ENCODE measurements at places on chromosomes 6 and 20.
A peak's percentile ranks its signal among the peaks of the same experiment; 100 is the strongest.

- DNase-seq: no peak
- no peaks in the 10 kb centered on the region for H3K4me1 ChIP-seq
- no peak overlapping the region for H3K4me3 ChIP-seq
- H3K27me3 ChIP-seq: no peaks in the 10 kb centered on the region
- H3K27ac ChIP-seq: no peak overlapping the region
- no peaks in the 10 kb centered on the region for H3K36me3 ChIP-seq
These were observed 11.2 kb downstream of the PPP1R14C start for GRCh38 chr6:150153905-150154492.

- H3K4me1 ChIP-seq: peaks cover 4% of the 10 kb centered on the region
- H3K27me3 ChIP-seq: no peaks in the 10 kb centered on the region
- H3K36me3 ChIP-seq: no peaks in the 10 kb centered on the region
- no peak overlapping the region for H3K27ac ChIP-seq
These were observed 25.6 kb upstream of the IER3 start for GRCh38 chr6:30769853-30770524.

DNA sequence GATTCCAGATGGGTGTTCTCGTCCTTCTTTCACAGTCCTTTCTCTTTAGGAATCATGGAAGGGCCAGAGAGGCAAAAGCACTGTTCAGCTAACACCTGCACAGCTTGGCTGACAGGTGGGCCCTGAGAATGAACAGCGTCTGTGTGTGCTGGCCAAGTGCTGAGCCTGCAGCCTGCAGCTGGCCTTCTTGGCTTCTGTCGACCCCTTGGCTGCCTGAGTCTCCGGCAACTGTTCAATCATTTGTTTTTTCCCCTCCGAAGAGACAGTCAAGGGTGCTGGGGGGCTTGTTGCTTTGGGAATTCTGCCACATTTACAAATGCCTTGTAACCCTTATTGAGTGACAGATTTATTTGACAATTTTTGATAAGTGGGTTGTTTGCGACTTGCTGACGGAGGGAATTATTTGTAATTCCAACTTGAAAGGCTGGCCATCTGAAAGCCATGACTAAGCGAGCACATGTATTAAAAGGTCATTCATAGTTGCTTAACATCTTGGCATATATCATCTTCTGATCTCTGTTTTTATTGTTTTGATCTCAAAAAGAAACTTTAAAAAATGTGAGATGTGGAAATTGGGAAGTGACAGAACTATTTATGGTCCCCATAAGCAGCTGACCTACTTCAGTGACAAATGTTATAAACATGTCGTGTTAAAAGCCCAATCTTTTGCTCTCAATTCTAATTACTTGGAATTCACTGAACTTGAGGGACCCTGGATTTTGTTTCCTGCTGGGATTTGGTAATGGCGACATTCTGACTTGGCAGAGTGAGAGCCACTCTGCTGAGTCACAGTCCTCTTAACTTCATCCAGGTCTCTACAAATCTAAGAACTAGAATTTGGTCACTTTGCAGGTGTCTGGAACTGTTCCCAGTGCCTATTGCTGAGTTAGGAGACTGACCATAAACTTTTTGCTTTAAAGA lies 41.9 kb upstream of the FERMT1 start:
- H3K27me3 ChIP-seq: no peaks in the 10 kb centered on the region
- no peak overlapping the region for H3K27ac ChIP-seq
- DNase-seq: no peak
- H3K4me3 ChIP-seq: no peak overlapping the region
- H3K4me1 ChIP-seq: peaks cover 2% of the 10 kb centered on the region

- H3K36me3 ChIP-seq: no peaks in the 10 kb centered on the region
- H3K27me3 ChIP-seq: no peaks in the 10 kb centered on the region
These were observed 457.2 kb downstream of the KIF16B start for GRCh38 chr20:16115911-16116552.

- H3K4me3 ChIP-seq: no peak overlapping the region
- no peaks in the 10 kb centered on the region for H3K27me3 ChIP-seq
- H3K27ac ChIP-seq: no peak overlapping the region
- no peak for DNase-seq
These were observed 5.9 kb downstream of the RNF146 start for GRCh38 chr6:127272576-127272975.

DNA sequence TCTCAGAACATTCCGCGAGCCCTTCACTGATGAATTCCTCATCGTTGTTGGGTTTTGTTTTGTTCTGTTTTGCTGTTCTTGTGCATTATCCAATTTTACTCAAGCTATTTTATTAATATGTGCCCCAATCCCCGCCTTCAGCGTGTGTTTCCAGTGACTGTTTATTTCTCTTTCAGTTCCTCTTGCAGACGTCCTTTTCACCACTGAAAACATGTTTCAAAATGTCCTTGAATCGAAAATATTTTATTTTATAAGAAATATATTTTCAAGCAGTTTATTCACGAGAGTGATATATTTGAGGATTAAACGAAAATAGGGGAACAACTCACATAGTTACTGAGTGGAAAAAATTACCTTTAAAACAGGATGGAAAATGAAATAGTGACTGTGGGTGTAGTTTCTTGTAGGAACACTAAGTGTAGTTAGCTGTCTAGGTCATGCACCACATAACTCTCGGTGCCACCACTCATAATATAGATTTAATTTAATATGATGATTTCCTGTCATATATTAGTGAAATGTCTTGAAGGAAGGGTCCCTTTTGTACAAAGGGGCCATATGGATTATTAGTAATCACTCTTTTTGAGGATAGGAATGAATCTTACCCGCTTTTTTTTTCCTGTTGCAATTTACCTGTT lies 45.3 kb upstream of the HDDC2 start:
- no peak for DNase-seq
- no peak overlapping the region for H3K4me3 ChIP-seq
- H3K27ac ChIP-seq: peak overlapping the region; percentile 87
- H3K36me3 ChIP-seq: no peaks in the 10 kb centered on the region

GRCh38 chr6:21664314-21665109 lies 71.0 kb downstream of the SOX4 start:
- DNase-seq: peak; percentile 80
- H3K27me3 ChIP-seq: no peaks in the 10 kb centered on the region
- H3K36me3 ChIP-seq: no peaks in the 10 kb centered on the region
- H3K4me1 ChIP-seq: no peaks in the 10 kb centered on the region

DNA sequence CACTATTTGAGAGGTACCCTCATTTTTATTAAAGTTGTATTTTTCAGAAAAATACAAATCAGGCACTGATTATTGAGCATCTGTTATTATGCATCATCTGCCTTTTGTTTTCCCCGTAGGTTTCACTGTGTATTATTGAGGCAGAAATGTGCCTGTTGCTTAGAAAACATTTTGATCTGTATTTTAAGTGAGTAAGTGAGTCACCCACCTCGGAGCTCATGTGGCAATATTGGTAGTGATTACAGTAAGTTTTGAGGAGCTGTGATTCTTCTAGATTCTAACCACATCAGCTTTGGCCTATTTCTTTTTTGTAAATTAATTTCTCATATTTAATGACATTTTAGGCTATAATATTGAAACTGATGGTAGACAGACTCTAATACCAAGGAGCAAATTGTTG lies 59.6 kb upstream of the LAMP5 start:
- H3K36me3 ChIP-seq: peaks cover 2% of the 10 kb centered on the region
- H3K27me3 ChIP-seq: no peaks in the 10 kb centered on the region
- H3K27ac ChIP-seq: no peak overlapping the region
- H3K4me1 ChIP-seq: peaks cover 7% of the 10 kb centered on the region

DNA sequence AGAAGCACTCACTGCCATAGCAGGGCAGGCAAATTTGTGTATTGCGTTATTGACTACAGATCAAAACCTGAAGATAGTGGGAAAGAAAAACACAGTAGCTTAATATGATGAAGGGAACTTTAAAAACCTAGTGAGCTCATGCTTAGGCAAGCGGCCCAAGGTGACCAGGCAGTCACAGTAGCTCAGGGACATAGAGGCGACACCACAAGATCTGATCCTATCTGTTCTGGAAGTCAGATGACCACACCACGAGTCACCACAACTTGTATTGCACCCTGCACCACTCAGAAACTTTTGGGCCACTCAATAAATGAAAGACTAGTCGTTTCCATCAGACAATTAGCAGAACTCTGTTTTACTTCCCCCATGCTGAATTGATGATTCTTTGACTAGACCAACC lies 4.9 kb downstream of the CLIC5 start:
- no peaks in the 10 kb centered on the region for H3K4me1 ChIP-seq
- H3K36me3 ChIP-seq: no peaks in the 10 kb centered on the region
- no peak overlapping the region for H3K4me3 ChIP-seq

GRCh38 chr6:152815230-152815872 lies 64.8 kb downstream of the VIP start:
- no peaks in the 10 kb centered on the region for H3K36me3 ChIP-seq
- H3K27me3 ChIP-seq: no peaks in the 10 kb centered on the region
- H3K27ac ChIP-seq: no peak overlapping the region

DNA sequence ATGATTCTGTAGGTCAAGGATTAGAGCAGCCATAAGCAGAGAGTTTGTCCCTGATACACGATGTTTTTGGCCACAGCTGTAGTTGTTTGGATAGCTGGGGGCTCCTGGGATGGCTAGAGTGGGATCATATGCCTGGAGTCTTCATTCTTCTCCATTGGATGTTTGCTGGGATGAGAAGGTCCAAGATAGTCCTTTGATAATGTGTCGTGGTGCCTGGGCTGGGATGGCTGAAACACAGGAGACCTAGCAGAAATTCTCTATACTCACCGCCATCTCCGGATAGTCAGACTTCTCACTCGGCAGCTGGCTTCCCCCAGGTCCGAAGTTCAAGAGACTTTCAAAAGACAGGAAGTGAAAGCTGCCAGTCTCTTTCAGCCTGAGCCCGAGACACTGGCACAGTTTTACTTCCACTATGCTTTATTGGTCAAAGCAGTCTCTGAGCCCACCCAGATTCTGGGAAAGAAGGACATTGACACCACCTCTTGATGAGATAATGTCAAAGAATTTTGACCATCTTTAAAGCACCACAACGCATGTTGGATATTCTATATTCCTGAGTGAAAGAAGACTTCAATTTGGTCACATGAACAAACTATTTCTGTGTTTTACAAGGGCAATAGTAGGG lies 16.0 kb downstream of the MARCKS start:
- no peaks in the 10 kb centered on the region for H3K27me3 ChIP-seq
- H3K36me3 ChIP-seq: no peaks in the 10 kb centered on the region
- H3K4me1 ChIP-seq: no peaks in the 10 kb centered on the region
- H3K27ac ChIP-seq: no peak overlapping the region
- DNase-seq: peak; percentile 68

GRCh38 chr20:25860531-25861150 lies 164.0 kb upstream of the ZNF337 start:
- H3K27ac ChIP-seq: no peak overlapping the region
- H3K36me3 ChIP-seq: no peaks in the 10 kb centered on the region
- H3K4me3 ChIP-seq: no peak overlapping the region
- no peaks in the 10 kb centered on the region for H3K27me3 ChIP-seq
- no peaks in the 10 kb centered on the region for H3K4me1 ChIP-seq

DNA sequence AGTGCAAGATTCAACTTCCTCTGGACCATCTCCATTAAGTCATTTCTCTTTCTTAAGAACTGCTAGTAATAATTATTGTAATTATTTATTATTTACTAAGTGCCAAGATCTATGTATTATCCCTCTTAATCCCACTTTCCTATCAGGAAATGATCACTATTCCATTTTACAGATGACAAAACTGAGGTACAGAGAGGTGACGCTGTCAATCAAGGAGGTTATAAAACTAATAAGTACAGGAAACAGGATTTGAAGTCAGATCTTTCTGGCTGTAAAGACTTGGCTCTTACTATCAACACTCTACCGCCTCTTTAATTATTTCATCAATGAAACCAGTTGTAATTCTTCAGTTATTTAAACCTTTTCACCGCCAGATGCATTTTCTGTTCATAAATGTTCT lies 37.4 kb downstream of the BLOC1S5 start:
- no peak overlapping the region for H3K27ac ChIP-seq
- no peak for DNase-seq
- no peaks in the 10 kb centered on the region for H3K4me1 ChIP-seq
- H3K36me3 ChIP-seq: no peaks in the 10 kb centered on the region
- no peaks in the 10 kb centered on the region for H3K27me3 ChIP-seq

- peak overlapping the region; percentile 81 for H3K27ac ChIP-seq
- H3K36me3 ChIP-seq: no peaks in the 10 kb centered on the region
- H3K4me1 ChIP-seq: peaks cover 7% of the 10 kb centered on the region
These were observed 36.1 kb downstream of the SLC22A2 start for GRCh38 chr6:160222491-160222890.

GRCh38 chr6:67653561-67653960 lies 981.5 kb upstream of the ADGRB3 start:
- DNase-seq: no peak
- no peaks in the 10 kb centered on the region for H3K36me3 ChIP-seq
- H3K27ac ChIP-seq: no peak overlapping the region
- no peaks in the 10 kb centered on the region for H3K4me1 ChIP-seq

GRCh38 chr20:26169506-26169905 lies 472.9 kb upstream of the ZNF337 start:
- H3K27ac ChIP-seq: no peak overlapping the region
- no peaks in the 10 kb centered on the region for H3K27me3 ChIP-seq
- no peak overlapping the region for H3K4me3 ChIP-seq

DNA sequence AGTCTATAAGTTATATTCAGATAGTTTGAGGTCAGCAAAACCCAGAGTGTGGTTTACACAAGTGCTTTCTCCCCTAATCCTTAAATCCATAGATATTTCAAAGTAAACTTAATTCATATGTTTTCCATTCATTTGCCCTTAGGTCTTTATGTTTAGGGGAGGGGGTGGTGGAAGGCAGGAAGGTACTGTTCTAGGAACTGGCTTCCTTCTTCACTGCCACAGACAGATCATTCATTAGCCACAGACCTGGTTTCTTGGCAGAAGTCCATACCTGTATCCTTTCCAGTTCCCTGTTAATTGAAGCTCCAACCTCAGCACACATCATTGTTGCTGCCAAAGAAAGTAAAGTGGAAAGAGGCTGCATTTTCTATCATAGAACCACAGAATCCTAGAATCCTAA lies 123.0 kb downstream of the AIG1 start:
- H3K36me3 ChIP-seq: peaks cover 1% of the 10 kb centered on the region
- H3K27ac ChIP-seq: no peak overlapping the region
- H3K27me3 ChIP-seq: no peaks in the 10 kb centered on the region
- peaks cover 3% of the 10 kb centered on the region for H3K4me1 ChIP-seq
- H3K4me3 ChIP-seq: no peak overlapping the region

DNA sequence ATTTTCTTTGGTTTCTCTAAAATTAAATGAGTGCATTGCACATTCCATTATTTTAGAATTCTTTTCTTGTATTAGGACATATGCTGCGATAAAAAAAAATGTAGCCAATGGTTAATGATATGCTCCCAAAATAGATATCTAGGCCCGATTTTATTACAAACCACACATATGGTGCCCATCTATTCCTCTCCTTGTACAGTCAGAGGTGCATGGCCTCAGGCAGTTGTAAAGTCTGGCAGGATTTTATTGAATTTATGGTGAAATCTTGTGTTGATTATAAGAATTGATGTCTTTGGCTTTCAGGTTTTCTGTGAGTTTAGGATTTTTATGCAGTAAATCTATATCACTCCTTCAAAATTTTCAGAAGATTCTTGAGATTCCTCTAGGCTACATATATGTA lies 192.2 kb downstream of the RFPL4B start:
- no peaks in the 10 kb centered on the region for H3K36me3 ChIP-seq
- no peak overlapping the region for H3K27ac ChIP-seq
- DNase-seq: no peak
- H3K27me3 ChIP-seq: no peaks in the 10 kb centered on the region

GRCh38 chr6:140011537-140011936 lies 637.1 kb upstream of the CITED2 start:
- H3K4me3 ChIP-seq: no peak overlapping the region
- H3K27me3 ChIP-seq: no peaks in the 10 kb centered on the region
- no peaks in the 10 kb centered on the region for H3K36me3 ChIP-seq
- no peak overlapping the region for H3K27ac ChIP-seq
- DNase-seq: no peak

All from aorta (tissue), 5 donors.